Epithelial cell of prostate (primary cell): ENCODE measurements at places on chromosomes 11 and 22.

GRCh38 chr11:76469141-76469540 lies 24.3 kb downstream of the EMSY start:
- DNase-seq: no peak

DNA sequence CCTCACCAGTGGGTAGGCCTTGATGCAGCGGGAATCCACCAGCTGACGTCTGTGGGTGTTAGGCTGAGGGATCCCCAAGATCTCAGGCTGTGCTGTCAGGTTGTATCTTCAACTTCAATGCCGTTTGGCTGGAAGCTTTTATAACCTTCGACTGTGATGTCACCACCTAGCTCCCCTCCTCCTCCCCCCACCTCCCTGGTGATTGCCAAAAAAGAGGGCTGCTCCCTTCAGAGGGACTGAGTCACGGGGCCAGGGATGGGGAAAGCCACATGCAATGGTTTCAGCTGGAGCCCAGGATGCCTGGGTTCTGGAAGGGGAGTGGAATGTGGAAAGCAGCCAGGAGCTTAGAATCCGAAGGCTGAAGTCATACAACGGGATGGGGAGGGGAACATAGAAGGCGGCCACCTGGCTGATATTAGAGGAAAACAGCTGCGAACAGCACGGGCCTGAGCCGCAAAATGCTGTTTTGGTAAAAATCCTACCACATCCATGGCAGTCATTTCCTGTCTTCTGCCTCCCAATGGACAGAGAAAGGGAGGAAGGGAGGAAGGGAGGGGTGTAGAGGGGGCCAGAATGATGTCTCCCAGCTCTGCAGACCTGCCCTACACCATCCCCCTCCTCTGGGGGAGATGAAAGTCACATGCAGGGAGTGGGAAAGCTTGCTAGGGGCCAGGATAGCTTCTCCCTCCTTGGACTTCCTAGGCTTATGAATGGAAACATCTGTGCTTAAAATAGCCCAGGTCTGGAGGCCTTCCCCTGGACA lies at the start of gene LRRN4CL:
Gene LRRN4CL, minus strand, starts transcription at position 110 of the 763 bp plus-strand sequence. CDS start 1,022 bp downstream, outside the sequence.
- DNase-seq: no peak

DNA sequence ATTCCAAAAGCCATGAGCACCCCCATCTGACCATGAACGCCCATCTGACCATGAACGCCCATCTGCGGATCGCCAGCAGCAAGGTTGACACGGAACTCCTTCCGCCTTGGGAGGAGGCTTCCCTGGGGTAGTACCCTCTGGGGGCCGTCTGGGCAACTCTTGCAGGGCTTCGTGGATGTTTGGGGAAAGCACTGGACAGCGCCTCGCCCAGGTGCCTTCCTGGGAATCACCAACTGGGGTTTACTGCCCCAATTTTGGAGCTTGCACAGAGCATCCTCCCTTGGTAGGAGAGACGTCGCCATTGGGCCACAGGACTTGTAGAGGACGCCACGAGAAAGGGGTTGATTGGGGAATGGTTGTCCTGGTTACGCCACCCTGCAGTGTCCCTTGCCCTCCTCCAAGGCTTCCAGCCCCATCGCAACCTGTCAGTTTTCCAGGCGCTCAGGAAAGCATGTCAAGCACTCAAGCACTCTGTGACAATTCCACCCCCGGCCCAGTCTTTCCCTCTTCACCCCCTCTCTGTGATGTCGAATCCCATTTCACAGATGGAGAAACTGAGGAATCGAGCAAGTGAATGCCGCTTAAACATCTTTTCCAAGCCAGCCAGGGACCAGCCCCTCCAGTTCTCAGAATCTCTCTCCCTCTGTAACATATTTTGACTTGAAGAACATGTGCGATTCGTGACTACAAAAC lies 914 bp upstream of the PRDM11 start:
- no peak for DNase-seq

DNA sequence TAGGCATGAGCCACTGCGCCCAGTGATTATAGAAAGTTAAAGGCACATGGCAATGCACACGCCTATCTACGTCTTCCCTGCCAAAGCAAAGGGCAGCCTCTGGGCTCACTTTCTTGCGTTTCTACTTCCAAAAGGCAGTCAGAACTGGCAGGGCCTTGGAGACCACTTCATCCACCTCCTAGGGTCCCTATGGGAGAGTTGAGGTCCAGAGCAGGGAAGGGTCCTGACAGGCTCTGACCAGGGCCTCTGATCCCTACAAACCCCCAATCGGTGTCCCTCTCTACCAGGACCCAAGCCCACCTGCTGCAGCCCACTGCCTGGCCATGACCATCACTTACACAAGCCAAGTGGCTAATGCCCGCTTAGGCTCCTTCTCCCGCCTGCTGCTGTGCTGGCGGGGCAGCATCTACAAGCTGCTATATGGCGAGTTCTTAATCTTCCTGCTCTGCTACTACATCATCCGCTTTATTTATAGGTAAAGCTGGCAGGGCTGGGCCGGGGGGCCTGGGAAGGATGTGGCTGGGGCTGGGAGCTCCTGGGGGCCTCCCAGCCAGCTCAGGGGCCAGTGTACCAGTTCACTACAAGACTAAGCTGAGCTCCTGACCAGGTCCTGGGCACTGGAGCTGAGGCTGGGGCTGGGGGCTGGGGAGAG lies 1.5 kb downstream of the BEST1 start:
- no peak for DNase-seq

DNA sequence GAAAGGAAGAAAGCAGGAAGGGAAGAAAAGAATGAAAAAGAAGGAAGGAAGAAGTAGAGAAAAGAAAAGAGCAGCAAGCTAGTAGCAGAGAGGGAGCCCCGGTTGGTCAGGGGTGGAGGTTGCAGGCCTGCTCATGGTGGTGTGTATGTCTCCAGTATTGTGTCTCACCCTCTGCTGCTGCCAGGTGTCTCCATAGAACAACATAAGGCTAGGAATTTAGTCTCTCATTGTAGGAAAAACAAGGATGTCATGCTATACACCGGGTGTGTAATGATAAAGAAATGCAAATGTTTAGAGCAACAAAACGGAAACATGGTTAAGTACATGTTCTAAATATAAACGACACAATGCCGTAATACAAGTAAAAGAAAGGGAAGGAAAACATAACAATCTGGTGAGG lies 342.5 kb downstream of the NTM start:
- no peak for DNase-seq

- no peak for DNase-seq
Observed at GRCh38 chr22:24370401-24370800, 57.0 kb upstream of the ADORA2A start.

GRCh38 chr11:8661001-8661795 lies 21.3 kb downstream of the TRIM66 start:
- no peak for DNase-seq

- no peak for DNase-seq
Observed at GRCh38 chr11:34349882-34350281, 7.9 kb downstream of the ABTB2 start.

DNA sequence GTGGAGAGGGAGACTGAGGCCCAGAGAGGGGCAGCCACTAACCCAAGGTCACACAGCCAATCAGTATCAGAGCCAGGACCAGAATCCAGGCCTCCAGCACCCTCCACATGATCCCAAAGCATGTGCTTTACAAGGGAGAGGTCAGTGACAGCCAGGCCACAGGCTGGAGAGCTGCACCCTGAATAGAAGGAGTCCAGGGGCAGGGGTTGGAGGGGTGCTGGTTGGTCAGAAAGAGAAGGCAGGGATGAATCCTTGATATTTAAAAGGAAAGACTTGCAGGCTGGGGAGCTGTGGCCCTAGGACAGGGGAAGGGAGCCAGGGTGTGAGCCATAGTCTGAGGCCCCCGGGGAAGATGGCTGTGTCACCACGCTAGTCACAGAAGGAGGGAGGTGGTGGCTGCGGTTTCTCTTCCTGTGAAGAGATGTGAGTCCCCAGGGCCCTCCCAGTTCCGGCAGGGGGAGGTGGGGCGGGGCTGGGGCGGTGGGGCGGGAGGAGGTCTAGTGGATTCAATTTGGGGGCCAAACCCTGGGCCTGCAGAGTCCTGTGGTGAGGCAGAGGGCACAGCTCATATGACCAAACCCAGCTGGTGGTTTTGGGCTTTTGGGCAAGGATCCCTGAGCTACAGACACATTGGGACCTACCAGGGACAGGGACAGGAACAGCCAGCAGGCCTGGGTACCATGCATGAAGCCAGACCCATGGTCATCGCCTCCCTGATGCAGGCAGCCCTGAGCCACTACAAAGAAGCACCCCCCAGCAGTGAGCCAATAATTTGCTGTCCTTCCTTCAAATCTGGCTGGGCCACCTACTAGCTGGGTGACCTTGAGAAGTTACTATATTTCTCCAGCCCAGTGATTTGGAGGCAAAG lies 14.0 kb downstream of the RAC2 start:
- no peak for DNase-seq

DNA sequence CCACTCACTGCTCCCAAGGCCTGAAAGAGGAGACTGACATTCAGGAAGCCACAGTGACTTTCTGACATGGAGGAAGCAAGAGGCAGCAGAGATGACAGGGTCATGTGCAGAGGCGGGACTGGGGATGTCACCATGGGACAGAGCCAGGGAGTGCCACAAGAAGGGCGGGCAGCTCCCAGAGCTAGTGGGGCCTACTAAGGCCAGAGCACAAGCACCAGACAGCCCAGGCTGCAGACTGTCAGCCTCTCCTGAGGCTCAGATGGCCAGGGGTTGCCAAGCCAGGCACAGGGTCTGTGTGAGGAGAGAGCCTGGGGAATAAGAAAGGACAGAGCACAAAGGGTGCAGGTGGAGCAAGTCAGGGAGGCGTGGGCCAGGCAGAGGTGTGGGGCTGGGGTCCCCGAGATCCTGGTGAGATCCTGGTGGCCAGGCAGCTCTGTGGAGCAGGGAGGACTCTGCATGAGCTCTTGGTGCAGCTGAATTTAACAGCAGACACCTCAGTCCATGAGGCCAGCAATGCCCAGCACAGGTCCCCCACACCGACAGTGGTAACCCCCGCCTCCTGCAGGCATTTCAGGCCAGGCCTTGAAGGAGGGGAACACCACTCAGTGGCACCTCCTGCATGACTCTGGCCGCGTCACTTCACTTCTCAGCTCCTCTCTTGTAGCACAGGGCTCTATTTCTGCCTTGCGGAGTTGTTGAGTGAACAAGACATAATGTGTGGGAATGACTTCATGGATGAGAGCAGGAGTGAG lies 52.3 kb downstream of the SGSM3 start:
- DNase-seq: no peak

- no peak for DNase-seq
Observed at GRCh38 chr22:44254811-44255210, 57.9 kb downstream of the SHISAL1 start.

DNA sequence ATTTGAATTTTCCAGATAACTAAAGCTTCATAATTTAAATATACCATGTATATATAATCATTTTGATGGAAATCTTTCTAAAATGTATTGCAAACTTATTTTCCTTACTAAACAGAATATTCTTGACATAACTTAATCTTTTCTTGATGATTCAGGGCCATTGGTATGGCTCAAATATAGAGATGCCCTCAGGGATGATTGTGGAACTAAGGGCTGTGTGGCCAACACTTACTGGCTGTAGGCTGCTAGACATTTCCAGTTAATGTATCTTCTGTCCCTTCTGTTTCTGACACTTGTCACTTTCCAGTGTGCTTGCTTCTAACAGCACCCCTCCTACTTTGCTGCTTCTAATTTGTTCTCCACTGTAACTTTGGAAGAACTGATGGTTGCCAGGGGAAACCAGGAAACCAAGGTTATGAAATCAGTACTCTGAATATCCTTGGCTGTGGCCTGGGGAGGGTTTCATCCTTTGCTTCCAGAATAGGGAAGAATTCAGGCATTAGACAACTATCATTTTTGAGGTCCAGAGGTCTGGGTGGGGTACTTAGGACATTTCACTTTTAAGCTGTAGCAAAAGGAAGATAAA lies 697.2 kb downstream of the ETS1 start:
- DNase-seq: no peak

- DNase-seq: no peak
Observed at GRCh38 chr11:32081901-32082300, 9.0 kb upstream of the RCN1 start.

GRCh38 chr11:81886406-81887075 lies 847.1 kb downstream of the FAM181B start:
- no peak for DNase-seq

GRCh38 chr11:110757962-110758755 lies 45.9 kb upstream of the ARHGAP20 start:
- no peak for DNase-seq

DNA sequence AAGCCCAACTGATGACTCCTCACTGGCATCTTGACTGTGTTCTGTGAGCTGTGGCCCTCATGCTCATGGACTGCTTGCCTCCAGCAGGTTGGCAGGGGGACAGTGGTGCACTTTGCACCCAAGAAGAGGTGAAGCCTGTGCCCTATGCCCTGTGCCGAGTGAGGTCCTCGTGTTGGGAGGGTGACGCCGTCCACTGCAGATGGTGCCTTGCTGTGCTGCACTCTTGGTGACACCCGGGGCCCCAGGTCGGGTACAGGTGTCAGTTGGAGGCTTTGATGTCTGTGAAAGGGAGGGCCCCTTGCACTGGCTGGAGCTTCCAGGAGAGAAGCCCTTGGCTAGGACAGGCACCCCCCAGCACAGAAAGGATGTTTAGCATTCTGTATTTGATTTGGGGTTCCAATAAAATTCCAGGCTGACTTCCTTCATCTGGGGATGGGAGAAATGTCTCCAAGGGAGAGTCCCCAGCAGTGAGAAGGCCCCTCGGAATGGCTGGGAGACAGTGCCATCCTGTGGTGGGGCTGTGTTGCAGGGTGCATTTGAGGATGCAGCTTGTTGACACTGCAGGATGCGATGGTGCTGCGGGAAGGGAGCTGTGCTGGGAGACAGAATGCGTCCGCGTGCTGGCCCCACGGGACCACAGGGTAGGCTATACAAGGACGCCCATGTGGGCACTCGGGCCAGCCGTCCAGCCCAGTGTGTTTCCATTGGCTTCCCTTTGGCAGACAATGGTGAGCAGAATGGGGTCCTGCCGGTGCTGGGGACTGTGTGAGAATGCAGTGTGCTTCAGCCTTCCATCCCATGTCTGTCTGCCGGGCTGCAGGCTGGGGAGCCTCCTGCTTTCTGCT lies 2.5 kb upstream of the ZDHHC8 start:
- DNase-seq: no peak

DNA sequence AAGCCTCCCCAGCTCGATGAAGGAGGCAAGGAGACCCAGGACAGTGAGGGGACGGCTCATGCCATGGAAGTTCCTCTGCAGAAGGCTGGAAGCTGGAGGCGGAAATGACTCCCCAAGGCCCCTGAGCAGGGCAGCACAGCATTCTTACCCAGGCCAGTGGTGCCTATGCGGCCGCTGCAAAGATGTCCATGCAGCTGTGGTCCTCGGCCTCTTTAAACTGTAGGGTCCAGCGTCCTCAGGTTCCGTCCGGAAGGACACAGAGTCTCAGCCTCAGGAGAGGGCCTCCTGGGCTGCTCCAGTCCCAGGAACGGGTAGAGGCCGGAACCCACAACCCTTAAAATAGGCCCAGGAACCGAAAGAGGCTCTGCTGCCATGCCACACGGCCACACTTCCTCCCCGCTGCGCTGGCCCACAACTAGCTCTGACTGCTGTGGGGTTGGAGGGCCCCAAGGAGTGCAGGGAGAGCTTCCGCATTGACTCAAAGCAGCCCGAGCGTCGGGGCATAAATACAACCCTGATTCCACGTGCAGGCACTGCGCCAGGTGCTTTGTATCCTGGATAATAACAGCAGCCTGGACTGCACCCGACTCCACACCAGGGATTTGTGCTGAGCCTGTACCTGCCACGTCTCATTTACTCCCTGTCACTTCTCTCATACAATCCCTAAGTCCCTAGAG lies 5.5 kb downstream of the KIAA0930 start:
- no peak for DNase-seq
